ENCODE measurements at places on chromosomes 6 and 20. TPM values are rescaled to one million over a fixed set of nuclear protein-coding genes. Genes with fewer than 3 reads are reported as not detected.

ARFGAP1 gene
- polyA plus RNA-seq = 86.1 TPM

DNA sequence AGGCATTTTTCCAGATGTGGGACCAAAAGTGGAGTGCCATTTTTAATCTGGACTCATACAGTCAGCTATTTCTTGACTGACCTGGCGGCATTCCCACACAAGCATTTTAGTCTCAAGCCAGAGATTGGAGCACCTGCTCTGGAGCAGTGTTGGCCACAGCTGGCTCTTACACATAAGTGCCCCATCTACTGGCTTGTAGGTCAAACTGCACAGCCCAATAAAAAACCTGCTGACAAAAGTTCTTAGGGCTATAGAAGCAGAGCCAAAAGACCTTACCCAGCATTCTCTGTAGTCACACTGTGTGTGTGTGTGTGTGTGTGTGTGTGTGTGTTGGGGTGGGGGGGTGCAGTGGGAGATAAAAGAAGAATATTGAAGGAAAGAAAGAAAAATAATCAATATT, 38.6 kb upstream of the SENP6 start:
- no peak for DNase-seq

GRCh38 chr20:50992733-50993457, 30.0 kb downstream of the KCNG1 start:
- no peak for DNase-seq

DNA sequence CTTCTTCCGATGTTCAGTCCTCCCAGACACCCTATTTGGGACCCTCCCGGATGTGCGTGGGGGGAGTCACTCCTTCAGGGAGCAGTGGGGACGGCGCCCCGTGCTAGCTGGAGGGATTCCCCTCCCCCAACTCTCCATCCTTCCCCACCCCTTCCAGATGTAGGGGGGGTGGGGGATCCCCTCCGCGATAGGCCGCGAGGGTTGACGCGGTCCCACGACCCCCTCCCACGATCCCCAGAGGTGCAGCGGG, 548 bp downstream of the GNL1 start:
- DNase-seq = peak; percentile 90

GRCh38 chr6:122184401-122184827, 215.0 kb upstream of the HSF2 start:
- peak; percentile 54 for DNase-seq

- no peak for DNase-seq
Observed at GRCh38 chr6:17820055-17820454, 113.3 kb upstream of the NUP153 start.

- peak; percentile 23 for DNase-seq
Observed at GRCh38 chr6:137846772-137847313, 20.2 kb upstream of the TNFAIP3 start.

Data from hindlimb muscle (tissue), 1 donor.